Neural progenitor cell (in vitro differentiated cells): ENCODE measurements at places on chromosomes 16 and 17.
A peak's percentile ranks its signal among the peaks of the same experiment; 100 is the strongest.

GRCh38 chr17:48127371-48128051, 19.9 kb downstream of the SNX11 start:
- no peak for DNase-seq

GRCh38 chr17:48637323-48638260, 11.4 kb upstream of the HOXB9 start:
- no peak for DNase-seq

- peak; percentile 6 for DNase-seq
These were observed 173.9 kb downstream of the SALL1 start for GRCh38 chr16:50977138-50977537.

DNA sequence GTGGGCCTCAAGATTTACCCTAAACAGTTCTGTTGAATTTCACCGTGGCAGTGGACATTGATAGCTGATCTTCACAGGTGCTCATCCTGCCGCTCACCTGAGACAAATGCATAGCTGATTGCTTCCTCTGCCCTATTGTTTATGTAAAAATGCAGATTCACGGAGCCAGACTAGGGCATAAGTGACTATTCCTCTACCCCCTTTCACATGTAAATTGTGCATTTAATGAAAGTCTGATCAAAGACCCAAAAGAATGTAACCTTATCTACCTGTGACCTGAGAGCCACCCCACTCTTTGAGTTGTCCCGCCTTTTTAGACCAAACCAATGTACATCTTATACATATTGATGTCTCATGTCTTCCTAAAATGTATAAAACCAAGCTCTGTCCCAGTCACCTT, 312.4 kb upstream of the CDH5 start:
- DNase-seq: no peak
